ENCODE measurements at places on chromosomes 1 and 21.

DNA sequence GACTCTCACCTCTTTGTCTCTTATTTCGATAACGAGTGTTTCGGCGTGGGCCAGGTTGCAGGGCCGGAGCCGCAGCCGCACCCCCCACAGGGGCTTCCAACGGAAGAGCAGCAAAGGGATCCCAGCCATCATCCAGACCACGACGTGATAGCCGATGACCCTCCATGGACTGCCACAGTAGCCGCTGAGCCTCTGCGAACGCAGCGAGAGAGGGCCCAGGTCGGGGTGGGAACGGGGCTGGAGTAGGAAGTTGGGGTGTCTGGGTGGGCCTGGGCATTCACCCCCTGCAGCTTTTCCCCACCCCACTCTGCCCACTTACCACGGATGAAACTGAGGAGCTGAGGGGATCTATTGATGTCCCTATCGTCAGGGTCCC lies 6.4 kb downstream of the ATP13A2 start:
- DNase-seq = no peak

GRCh38 chr1:222167111-222167510 lies 380.8 kb downstream of the HHIPL2 start:
- peak; percentile 86 for DNase-seq

DNA sequence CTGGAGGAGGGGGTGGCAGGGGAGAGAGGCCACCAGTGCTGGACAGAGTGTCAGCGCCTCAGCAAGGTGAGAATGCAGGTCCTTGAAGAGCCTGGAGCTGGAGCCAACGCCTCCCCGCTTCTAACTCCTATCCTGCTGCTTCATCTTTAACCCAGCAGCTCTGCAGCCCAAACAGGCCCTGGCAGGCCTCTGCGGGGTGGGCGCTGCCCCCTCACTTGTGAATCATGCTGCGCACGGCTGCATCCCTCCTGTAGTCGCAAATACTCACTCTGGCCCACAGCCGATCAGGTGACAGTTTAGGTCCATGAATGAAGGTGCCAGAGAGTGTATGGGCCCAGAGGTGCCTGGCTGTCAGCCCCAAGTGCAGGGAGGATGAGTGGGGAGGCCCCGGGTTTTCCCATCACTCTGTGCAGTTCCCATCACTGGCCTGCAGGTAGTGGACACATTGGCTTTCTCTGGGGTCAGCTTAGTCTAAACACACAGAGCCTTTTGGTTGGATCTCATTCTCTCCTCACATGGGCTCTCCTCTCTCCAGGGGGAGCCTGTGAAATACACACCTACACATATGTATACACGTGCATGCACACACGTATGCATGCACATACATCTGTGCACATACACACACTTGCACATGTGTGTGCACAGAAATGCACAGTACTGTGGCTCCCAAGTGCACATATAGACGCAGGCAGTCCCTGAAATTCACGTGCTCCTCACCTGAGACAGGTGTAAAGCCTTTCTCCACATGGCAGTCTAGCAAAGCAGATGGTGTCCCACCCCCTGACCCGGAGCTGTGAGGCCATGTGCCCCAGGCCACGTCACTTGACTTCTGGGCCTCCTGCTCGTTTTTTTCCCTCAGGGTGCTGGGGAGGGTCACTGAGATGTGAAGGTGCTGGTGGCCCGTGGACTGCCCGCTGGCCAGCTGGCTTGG lies 52.0 kb downstream of the TRIM11 start:
- DNase-seq = no peak

- no peak for DNase-seq
Observed at GRCh38 chr1:165833358-165833757, 5.9 kb downstream of the UCK2 start.

DNA sequence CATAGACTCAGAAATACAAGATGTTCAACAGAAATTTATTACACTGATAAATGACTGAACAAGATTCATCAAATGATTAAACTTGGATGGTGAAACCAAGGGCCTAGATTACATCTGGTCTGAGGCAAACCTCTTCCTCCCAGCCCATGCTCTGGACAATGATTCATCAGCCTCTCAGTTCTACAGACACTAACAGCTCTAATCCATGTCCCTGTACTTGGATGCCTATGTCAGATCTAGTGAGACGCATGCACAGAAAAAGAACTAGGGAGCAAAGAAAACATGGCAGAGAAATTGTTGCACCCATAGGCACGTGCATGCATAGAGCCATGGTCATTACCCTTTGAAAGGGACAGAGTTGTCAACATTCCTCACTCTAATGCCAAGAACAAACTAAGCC lies 250.1 kb downstream of the KCNH1 start:
- DNase-seq = peak; percentile 74

DNA sequence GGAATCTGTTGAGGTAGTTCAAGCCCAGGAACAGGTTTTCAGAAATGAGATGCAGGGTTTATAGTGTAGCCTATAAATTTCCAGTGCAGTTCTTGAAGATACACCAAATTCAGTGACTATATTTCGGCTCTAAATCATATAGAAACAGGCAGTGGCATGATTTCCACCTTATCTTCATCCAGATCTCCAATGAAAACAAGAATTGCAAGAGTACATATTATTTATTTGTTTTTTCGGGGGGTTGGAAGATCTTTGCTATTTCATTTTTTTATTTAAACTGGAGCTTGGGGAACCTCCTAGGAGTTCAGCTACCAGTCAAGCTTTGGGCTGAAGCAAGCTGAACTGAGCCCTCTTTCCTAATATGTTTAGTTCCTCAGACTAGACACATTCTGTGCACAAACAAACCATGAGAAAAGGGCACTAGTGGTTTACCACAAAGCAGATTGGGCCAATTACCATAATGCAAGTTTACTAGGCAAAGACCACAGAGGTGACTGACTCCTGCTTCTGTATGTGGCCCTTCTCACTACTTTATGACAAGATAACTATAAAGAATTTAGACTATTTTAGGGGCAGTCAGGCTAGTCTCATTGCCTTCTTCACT lies 68.5 kb downstream of the RGS2 start:
- peak; percentile 54 for DNase-seq

GRCh38 chr1:231334079-231334666 lies 3.5 kb downstream of the EXOC8 start:
- no peak for DNase-seq

- DNase-seq = peak; percentile 98
Observed at GRCh38 chr1:115134850-115135480, 45.7 kb upstream of the TSPAN2 start.

GRCh38 chr1:99726818-99727217 lies 39.6 kb downstream of the FRRS1 start:
- no peak for DNase-seq

- no peak for DNase-seq
Observed at GRCh38 chr1:233393926-233394680, 66.6 kb downstream of the MAP3K21 start.

DNA sequence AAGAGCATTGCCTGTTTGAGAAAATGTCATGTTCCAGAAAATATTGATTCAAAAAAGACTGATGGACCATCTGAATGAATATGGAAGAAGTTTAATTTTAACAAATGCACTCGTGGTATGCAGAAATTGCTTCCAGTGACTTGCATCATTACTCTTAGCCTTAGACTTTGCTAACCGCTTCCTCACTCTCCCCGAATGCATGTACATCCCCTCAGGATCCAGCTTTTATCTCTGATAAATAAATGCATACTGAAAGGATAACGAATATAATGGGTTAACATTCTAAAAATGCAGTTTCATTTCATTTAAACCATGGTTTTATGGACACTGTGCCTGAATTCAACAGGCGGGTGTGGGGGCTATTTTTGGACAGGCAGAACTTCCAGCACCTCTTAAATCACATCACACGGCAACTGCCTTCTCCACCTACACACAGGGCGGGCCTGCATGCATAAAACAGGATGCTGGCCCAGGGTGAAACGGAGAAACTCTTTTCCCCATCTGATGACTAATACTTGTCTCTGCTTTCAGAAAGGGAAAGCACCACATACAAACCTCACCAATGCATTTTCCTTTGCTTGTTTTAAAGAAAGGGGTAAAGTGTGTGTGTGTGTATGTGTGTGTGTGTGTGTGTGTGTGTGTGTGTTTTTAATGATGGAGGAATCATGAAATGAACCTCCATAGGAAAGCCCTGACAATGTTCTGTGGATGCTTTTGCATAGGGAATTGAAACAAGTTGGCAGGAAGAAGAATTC lies 48.7 kb downstream of the SPAG17 start:
- peak; percentile 88 for DNase-seq

- peak; percentile 24 for DNase-seq
Observed at GRCh38 chr1:108716437-108717230, 3.9 kb downstream of the FNDC7 start.

DNA sequence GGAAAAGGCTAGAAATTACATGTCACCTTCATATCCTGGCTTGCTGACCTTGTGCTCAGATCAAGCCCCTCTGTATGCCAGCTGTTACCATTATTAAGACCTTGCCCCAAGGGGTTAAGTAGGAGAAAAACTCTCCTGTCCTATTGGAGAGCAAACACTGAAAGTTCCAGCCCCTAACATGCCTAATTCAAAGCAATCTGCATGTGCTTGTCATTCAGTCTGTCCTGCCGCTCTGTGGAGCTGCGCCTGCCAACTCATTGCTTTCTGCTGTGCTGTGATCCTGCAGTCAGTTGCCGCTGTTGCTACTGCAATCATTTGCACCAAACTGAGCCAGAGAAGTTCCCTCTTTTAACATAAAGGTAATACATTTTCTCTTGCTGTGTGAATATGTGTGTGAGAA lies 113.4 kb downstream of the DISP1 start:
- DNase-seq = peak; percentile 32

DNA sequence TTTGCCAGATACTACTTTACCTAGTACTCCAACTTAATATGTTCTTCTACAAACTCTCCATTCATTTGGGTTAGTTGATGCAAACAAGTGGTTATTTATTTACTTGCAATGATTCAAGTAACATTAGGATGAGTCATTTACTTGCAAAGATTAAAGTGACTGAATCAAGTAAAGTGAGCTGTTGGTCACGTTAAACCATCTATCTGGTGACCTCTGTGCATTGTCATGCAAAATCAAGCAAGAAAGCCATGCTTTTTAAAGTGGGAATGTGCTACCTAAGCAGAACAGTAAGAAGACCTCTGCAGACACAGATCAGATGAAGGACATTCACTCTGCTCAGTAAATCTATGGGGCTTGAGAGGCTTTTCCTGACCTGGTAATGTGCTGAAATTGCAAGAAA lies 254.7 kb downstream of the LRRIQ3 start:
- DNase-seq = no peak

DNA sequence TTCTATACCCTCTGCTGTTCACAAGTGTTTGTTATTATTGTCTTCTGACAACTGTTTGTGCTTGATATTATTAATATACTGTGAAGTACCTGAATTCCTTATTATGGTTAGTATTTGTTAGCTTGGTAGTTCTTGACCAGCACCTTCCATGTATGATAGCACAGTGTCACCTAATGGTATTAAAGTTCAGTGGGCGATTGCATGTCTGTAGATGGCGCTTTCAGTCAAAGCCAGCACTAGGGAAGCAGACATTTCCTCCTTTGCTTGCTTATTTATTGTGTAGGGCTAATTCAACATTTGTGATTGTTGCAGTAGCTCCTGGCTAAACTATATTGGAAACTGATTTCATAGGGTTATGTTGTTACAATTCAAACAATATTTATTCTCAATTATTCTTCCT lies 218.0 kb downstream of the ZP4 start:
- DNase-seq = no peak

DNA sequence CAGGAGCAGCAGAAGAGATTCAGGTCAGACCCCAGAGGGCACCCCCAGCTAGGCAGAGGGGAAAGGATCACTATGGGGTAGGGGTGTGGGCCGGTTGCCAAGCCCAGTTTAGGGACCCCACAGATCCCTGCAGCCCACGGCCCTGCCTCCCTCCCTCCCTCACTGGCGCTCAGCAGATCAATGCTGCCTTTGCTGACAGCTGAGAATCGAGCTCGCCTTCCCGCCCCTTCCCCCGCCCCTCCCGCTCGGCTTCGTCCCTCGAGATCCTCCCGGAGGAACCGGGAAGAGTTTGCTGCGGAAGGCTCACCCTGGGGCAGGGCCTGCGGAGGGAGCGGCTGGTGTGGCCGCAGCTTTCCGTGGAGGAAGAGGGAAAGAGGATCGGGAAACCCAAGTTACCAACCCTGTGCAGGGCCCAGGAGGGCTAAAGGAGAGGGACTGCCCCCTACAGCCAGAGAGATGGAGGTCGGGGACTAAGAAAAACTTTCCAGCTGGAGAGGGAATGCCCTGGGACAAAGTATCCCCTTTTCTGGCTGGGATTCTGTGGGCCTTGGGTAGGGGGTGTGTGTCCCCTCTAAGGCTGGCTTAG lies 1.1 kb upstream of the KCNQ4 start:
- DNase-seq = peak; percentile 34

- no peak for DNase-seq
Observed at GRCh38 chr21:21246007-21246406, 247.8 kb downstream of the NCAM2 start.

DNA sequence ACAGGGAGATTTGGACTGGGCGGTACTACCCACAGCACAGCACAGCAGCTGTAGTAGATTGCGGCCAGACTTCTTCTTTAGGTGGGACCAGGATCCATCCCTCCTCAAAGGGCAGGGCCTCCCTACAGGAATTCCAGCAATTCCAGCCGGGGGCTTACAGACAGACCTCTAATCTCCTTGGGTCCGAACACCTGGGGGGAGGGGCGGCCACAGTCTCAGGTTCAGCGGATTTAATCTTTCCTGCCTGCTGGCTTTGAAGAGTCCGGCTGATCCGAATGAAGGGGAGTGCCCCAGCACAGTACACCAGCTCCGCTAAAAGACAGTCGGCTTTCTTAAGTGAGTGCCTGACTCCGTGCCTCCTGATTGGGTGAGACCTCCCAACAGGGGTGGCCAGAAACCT lies 1708.5 kb downstream of the BRINP3 start:
- no peak for DNase-seq

- no peak for DNase-seq
Observed at GRCh38 chr1:204574865-204575163, 58.6 kb downstream of the MDM4 start.

DNA sequence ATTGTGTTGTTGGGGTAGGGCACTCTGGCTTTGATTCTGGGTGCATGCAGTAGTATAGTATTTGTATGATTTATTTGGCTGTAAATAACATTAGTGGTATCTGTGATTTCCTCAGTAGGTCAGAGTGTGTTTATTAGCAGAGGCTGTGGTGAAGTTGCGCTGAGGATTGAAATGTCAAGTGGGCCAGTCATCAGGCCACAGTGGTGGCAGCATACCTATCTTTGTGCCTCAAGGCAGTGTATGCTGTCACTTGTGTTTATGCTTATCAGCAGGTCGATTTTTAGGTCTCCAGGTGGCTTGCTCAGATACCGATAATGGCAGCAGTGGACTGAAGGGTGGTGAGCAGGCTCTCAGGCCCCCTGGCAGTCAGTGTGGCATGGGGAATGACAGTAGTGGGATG lies 11.3 kb downstream of the LY9 start:
- no peak for DNase-seq

GRCh38 chr21:14787312-14787711 lies 241.2 kb upstream of the SAMSN1 start:
- DNase-seq = no peak

GRCh38 chr1:199688133-199688676 lies 339.3 kb upstream of the NR5A2 start:
- DNase-seq = no peak

GRCh38 chr1:246383791-246384190 lies 123.3 kb downstream of the SMYD3 start:
- no peak for DNase-seq

GRCh38 chr1:54255026-54255702 lies 55.2 kb downstream of the MRPL37 start:
- peak; percentile 49 for DNase-seq

GRCh38 chr1:204866051-204866596 lies 4.5 kb upstream of the NFASC start:
- no peak for DNase-seq

Data from EH (cell line).